Inflammatory macrophage treated with lipopolysaccharide for 4 hours (primary cell): ENCODE measurements at places on chromosomes 6 and 20.

- no peak for DNase-seq
These were observed 274.1 kb downstream of the TFAP2A start for GRCh38 chr6:10140824-10141223.

DNA sequence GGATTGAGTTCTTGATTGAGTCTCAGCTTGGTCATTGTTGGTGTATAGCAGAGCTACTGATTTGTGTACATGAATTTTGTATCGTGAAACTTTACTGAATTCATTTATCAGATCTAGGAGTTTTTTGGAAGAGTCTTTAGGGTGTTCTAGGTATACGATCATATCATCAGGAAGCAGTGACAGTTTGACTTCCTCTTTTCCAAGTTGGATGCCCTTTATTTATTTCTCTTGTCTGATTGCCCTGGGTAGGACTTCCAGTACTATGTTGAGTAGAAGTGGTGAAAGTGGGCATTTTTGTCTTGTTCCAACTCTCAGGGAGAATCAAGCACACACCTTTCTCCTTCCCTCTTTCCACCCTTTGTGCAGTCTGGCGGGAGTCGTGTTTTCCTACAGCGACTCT lies 26.4 kb downstream of the RPP40 start:
- no peak for DNase-seq

GRCh38 chr6:23277521-23278179 lies 708.3 kb downstream of the HDGFL1 start:
- DNase-seq: no peak

DNA sequence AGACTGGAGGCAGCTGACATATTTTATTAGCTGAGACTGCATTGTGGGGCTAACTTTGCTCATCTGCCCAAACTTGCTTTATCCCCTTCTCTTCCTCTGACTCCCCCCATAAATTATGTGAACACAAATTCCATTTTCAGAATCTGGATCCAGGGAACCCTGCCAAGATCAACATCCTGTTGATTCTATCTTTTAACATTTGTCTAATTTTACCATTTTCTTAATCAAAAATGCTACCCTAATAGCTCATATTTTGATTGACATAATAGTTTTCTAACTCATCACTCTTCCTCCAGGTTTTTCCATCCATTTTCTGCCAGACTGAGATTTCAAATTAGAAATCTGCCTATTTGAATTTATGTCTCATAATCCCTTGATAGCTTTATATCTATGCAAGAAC lies 184.7 kb upstream of the PRSS16 start:
- no peak for DNase-seq

GRCh38 chr20:53004267-53004813 lies 32.2 kb downstream of the TSHZ2 start:
- DNase-seq: no peak

DNA sequence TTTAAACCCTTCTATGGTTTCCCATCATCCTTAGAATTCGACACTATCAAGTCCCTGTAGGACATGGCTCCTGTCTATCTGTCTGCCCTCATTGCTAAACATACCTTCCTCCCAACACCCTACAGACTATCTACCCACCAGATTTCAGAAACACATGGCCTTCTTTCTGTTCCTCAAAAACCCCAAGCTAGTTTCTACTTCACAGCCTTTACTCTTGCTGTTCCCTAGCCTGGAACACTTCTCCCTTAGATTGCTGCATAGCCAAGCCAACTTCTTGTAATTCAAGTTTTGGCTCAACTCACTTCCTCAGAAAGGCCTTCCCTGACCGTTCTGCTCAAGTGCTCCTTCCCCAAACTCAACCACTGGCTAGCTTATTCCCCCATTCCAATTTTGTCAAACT lies 156.2 kb downstream of the BTBD9 start:
- DNase-seq: peak; percentile 95

- no peak for DNase-seq
These were observed 26.8 kb downstream of the KIF3B start for GRCh38 chr20:32304131-32304746.

- DNase-seq: no peak
These were observed 12.8 kb downstream of the OPN5 start for GRCh38 chr6:47794577-47795135.

GRCh38 chr6:30876039-30876730 lies 8.1 kb upstream of the DDR1 start:
- peak; percentile 11 for DNase-seq

DNA sequence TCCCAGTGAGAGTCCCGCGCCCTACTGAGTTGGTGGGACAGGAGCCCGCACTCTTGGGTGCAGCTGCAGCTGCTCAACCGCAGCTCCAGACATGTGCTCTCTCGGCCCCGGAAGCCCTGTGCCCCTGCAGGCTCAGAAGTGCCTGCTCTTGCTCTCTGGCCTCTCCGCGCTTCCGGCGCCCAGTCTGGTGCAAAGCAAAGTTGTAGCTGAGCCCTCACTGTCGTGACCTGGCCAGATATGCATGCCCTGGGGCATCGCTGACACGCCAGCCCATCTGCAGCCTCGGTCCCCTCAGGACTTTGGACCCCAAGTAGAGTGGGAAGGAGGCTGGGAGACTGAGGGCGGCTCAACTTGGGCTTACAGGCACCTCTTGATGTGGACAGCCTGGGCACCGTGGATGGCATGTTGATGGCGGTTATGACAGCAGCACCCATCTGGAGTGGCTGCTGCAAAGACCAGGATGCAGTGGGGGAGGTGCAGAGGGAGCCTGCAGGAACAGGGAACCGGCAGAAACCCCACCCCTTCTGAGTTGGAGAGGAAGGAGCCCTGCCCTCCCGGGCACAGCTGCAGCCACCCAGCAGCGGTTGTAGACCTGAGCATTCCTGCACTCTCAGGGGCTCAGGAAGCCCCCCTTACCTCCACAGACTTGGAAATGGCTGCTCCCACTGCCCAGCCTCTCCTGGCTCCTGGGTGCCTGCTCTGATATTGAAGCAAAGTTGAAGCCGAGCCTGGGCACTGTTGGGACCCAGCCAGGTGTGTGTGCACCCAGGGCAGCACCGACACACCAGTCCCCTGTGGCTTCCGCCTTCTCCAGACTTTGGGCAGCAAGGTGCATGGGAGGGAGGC lies 462.6 kb downstream of the TBC1D32 start:
- no peak for DNase-seq

DNA sequence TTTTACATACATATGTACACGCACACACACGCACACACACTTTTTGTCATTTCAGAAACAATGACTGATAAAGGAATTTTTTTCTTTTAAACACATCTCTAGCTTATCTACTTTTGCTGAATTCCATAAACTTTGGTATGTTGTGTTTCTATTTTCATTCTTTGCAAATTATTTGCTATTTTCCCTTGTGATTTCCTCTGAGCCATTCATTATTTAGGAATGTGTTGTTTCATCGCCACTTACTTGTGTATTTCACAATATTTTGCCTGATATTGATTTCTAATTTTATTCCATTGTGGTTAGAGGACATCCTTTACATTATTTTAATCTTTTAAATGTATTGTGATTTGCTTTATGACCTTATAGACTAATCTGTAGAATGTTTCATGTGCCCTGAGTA lies 23.6 kb upstream of the OR2J2 start:
- DNase-seq: no peak

DNA sequence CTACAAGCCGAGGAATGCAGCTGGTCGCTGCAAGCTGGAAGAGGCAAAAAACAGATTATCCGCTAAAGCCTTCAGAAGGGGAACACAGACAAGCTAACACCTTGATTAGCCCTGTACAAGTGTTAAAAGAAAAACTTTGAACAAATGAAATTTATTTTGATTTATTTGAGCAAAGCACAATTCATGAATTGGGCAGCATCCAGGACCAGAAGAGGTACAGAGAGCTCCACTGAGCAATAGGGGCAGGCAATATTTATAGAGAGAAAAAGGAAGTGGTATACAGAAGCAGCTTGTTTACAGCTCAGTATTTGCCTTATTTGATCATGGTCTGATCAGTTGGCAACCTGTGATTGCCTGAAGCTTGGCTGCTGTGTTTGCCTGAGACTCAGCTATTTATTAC lies 17.6 kb downstream of the HLA-DOB start:
- DNase-seq: no peak

DNA sequence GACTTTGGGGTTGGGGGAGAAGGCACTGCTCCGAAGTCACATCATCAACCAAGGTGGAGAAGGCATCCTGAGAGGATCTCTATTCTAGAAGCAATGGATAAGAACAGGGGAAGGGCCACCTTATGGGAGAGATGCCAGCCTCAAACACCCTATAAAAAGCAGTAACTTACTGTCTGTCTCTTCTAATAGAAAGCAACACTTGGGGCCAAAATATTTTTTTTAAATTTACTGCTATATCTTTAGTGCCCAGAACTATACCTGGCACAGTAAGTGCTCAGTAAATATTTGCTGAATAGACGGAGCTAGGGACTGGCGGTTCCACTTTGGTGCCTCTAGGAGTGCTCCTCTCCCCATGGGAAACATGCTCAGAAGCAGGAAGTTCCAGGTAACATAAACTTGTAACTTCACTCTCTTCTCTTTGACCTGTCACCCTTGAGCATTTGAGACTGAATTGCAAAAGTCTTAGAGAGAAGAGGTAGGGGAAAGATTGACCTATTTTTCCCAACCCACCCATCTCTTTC lies 807 bp upstream of the OTOR start:
- no peak for DNase-seq

DNA sequence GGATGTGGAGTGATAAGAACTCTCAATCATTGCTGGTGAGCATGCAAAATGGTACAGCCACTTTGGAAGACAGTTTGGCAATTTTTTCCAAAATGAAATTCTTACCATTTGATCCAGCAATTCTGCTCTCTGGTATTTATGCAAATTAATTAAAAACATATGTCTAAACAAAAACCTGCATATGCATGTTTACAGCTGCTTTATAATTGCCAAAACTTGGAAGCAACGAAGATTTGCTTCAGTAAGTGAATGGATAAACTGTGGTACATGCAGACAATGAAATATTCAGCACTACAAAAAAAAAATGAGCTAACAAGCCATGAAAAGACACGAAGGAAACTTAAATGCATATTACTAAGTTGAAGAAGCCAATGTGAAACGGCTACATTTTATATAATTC lies 55.5 kb upstream of the SMLR1 start:
- no peak for DNase-seq

DNA sequence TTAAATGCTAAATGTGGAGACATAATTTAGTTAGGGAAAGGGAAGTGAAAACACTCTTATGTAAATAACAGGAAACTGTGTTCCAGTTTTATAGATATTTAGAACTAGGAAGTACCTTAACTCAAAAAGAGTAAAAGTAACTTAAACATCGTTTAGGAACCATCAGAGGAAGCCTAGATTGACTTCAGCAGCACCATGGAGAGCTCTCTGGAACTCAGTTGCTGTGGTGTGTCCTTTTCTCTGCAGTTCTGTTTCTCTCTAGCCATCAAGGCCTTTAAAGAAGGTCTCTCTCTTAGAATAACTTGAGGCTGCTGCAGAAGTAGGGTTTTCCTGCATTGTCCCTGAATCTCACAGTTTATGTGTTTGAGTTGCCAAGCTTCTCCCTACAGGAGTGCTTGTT lies 26.9 kb downstream of the CLVS2 start:
- DNase-seq: no peak

DNA sequence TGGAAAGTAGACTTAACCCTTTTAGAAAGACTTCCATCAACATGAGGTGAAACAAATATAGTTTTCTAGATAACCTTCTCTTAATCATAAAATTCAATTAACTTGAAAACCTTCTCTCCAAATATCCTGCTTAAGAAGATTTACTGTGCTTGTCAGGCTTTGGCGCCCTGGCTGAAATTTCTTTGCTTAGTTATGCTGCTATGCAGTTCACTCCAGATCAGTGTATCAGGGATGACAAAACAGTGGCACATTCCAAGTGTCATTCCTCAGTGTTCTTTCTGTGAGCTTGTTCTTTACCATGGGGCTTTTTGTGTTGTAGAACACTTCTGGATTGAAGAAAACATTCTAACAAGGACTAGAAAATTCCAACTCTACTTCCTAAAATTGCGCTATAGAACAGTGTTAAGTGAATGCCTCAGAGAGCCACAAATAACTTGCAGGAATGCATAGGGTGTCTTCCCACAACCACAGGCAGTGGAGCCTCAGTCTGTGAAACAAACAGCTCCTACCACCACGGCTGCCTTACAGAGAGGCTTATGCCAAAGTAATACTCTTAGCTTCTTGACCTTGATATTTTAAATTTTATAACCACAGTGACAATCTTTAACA lies 443.6 kb downstream of the CDC5L start:
- no peak for DNase-seq

DNA sequence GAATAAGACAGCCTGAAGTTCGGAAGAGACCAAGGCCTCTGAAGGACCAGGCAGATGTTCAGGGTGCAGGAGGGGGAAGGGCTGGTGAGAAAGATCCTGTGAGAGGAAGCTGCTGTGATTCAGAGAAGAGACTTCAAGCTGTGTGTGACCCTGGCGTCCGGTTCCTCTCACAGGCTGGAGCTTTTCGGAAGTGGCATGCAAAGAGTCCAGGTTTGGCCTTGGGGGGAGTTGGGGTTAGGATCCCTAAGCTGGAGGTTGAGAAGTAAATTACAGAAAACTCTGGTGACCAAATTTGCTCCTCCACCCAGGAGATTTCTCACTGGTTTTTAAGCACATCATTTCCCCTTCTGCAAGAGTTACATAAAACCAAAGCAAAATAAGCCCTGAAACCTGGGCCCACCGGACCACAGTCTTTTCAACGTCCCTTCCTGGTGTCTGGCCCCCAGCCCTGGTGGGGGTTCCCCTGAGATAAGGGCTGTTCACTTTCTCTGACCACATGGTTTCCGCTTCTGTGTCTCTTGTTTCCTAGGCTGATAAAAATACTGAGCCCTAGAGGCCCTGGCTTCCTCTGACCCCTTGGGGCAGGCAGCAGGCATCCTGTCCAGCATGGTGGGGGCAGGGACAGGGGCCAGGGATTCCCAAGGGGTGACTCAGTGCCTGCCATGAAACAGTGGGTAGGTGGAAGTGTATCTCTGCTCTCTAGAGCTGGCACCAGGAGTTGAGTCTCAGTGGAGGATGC lies 12.0 kb upstream of the LTA start:
- DNase-seq: peak; percentile 86

GRCh38 chr6:14467591-14467990 lies 350.0 kb downstream of the CD83 start:
- DNase-seq: no peak

- DNase-seq: no peak
These were observed 2.6 kb downstream of the MICA start for GRCh38 chr6:31405996-31406395.

DNA sequence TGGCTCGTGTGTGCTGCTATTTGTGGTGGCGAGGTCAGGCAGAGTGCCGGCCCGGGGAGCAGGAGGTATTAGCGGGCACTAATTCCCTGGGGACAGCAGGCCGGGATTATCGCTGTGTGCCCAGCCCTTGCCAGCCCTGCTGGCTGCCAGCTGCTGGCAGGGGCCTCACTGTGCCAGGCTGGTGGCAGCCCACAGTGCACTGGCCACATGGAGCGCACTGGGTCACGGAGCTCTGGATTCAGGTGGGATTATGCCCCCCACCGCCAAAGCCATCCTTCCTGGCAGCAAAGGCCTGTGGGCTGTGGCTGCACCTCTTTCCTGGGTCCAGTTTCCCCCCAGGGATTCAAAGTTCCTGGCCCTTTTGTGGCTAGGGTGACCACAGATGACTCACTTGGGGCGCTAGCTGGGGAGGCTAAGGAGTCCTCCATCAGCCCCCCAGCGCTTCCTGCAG lies 59.7 kb downstream of the YTHDF1 start:
- no peak for DNase-seq
